ENCODE measurements at places on chromosomes 3 and 15. TPM values are rescaled to one million over a fixed set of nuclear protein-coding genes. Genes with fewer than 3 reads are reported as not detected.
A peak's percentile ranks its signal among the peaks of the same experiment; 100 is the strongest.

Gene CACNA2D2
- total RNA-seq: 3.3 TPM

DNA sequence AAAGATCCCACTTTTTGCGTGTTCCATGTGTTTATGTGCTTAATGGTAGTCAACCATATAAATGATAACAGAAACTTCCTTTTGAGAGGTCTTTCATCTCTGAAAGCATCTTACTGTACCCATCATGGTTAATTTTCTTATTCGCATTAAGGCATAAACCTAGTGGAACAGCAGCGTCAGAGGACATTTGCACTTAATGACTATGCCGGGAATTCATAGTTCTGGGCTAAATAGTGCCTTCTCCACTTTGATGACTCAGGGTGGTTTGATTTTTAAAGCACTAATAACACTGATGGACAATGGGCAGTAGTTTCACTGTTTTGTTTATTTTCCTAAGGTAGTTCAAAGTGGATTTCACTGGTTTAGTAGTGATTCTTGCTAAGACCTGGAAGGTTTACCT, 455.3 kb downstream of the DIPK2A start:
- DNase-seq: no peak
- no peak overlapping the region for H3K4me3 ChIP-seq
- H3K4me1 ChIP-seq: no peaks in the 10 kb centered on the region
- H3K27ac ChIP-seq: no peak overlapping the region
- H3K36me3 ChIP-seq: no peaks in the 10 kb centered on the region

Gene GPR62
- total RNA-seq: not detected

Gene PLA2G4D
- 0.27 TPM for total RNA-seq

- no peaks in the 10 kb centered on the region for H3K4me1 ChIP-seq
- DNase-seq: no peak
- H3K27ac ChIP-seq: no peak overlapping the region
- H3K27me3 ChIP-seq: no peaks in the 10 kb centered on the region
- no peaks in the 10 kb centered on the region for H3K36me3 ChIP-seq
These were observed 28.3 kb downstream of the APBA2 start for GRCh38 chr15:28914046-28914445.

Gene FYCO1
- total RNA-seq: 30.8 TPM

Gene CLDN16
- not detected for total RNA-seq

- no peaks in the 10 kb centered on the region for H3K27me3 ChIP-seq
- peak overlapping the region; percentile 76 for H3K27ac ChIP-seq
- peak; percentile 35 for DNase-seq
- peaks cover 6% of the 10 kb centered on the region for H3K4me1 ChIP-seq
These were observed 31.6 kb upstream of the PCSK6 start for GRCh38 chr15:101521069-101521468.

Gene GCNT3
- total RNA-seq: 261 TPM

DNA sequence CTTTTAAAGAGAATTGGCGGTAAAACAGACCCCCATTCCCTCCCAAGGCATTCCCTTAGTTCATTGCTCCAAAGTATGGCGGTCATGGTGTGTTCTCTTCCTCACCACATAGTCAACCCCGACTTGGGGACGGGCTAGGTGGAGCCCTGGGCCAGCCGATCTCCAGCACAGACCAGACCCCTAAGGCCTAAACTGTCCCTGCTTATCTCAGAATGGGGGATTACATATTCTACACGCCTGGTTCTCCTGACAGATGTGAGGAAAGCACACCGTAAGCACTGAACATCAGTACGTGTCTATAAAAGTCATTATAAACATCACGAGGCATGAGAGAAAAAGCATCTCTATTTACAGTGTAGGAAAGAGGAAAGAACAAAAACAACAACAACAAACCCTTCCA, 244.5 kb upstream of the STT3B start:
- no peak for DNase-seq
- H3K27ac ChIP-seq: no peak overlapping the region
- H3K27me3 ChIP-seq: no peaks in the 10 kb centered on the region
- no peaks in the 10 kb centered on the region for H3K36me3 ChIP-seq
- no peak overlapping the region for H3K4me3 ChIP-seq

- H3K36me3 ChIP-seq: no peaks in the 10 kb centered on the region
- no peak for DNase-seq
- H3K4me1 ChIP-seq: no peaks in the 10 kb centered on the region
- no peak overlapping the region for H3K27ac ChIP-seq
- H3K27me3 ChIP-seq: no peaks in the 10 kb centered on the region
These were observed 124.2 kb downstream of the TFG start for GRCh38 chr3:100833483-100833882.

DNA sequence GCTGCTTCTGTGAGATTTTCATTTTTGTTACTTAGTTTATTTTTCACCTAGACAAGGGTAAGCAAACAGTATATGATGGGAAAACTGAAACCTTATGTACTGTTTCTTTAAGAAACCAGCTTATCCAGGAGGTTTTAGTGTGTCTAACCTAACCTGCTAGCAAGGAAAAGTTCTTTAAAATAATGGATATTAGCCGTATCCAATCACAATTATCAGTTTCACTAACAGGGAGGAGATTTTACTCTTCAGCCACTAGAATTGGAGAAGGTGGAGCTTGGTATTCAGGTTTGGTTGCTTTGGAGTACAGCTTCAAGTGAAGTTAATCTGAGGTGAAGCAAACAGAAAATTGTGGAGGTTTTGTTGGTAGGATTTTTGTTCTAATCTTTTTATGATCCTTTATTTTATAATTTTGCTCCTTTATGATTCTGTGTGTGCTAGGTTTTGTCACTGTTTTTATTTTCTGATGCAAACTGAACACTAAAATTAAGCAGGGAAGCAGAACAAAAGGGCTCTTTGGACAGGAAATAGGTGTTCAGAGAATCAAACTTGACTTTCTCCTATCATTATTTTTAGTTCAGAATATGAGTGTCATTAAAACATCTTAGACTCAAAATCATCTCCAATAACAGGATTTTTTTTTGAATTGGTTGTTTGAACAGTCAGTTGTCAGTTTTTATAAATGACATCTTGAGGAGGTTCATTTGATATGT, 13.0 kb downstream of the ZFAND6 start:
- H3K4me3 ChIP-seq: peak overlapping the region; percentile 15
- peaks cover 3% of the 10 kb centered on the region for H3K4me1 ChIP-seq
- no peaks in the 10 kb centered on the region for H3K27me3 ChIP-seq
- no peaks in the 10 kb centered on the region for H3K36me3 ChIP-seq

DNA sequence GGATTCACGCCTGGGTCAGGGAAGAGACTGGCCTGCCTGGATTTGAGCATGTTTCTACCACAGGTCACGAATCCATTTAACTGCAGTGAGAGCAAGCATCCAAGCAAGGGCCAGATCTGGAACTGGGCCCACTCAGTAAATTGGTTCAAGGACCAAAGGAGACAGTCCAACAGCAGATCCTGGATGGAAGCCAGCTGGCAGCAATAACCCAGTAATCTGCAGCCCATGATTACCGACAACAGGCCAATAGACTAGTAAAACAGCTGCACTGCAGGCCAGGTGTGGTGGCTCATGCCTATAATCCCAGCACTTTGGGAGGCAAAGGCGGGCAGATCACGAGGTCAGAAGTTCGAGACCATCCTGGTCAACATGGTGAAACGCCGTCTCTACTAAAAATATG, 11.8 kb downstream of the SAMD7 start:
- no peaks in the 10 kb centered on the region for H3K27me3 ChIP-seq
- H3K4me1 ChIP-seq: no peaks in the 10 kb centered on the region
- H3K36me3 ChIP-seq: no peaks in the 10 kb centered on the region
- peak; percentile 89 for DNase-seq
- H3K4me3 ChIP-seq: no peak overlapping the region
- H3K27ac ChIP-seq: no peak overlapping the region

DNA sequence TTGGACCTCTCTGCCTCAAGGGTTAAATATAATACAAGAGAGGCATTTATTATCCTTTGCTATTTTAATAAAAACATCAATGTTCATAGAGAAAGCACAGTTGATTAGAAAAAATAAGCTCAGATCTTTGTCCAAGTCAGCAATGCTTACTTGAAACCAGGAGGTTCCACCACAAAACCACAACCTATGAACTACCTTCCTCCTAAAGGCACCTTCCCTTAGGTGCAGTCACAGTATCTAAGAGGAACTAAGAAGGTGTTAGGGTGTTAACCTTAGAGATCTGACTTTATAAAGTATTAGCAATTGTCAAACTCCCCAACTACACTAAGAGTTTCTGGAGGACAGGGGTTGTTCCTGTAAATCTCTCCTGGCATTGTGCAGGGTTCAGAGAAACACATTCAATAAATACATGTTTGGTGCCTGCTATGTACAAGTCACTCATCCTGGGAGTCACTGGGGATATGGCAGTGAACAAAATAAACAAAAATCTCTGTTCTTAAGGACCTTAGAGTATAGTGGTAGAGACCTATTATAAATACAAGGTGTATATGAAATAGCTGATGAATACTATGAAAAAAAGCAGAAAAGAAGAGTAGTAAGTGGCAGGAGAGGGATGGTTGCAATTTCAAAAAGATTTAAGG, 208.6 kb downstream of the NFKBIZ start:
- no peak for DNase-seq
- no peak overlapping the region for H3K27ac ChIP-seq
- H3K36me3 ChIP-seq: no peaks in the 10 kb centered on the region
- no peaks in the 10 kb centered on the region for H3K4me1 ChIP-seq
- H3K27me3 ChIP-seq: no peaks in the 10 kb centered on the region

DNA sequence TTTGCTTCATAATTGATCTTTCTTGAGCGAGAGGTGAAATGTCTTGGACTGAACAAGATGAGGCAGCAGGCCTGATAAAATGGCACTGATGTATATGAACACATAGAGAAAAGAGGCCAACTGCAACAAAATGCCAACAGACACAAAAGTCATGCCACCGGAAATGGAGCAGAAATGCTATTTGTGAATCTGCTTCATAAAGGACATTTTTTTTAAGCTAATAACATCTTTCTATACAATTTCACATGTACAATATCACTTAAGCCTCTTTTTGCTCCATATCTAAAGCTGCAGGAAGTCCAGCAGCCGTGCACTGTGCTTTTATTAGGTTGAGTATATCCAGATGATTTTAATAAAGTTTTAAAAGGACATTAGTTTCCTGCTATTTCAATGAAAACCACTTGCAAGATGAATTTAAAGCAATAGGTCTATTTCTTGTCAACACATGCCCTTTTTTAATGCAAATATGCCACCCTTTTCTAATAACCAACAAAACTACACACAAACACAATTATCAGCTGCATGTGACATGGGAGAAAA, 169.2 kb upstream of the ADAMTS9 start:
- H3K4me1 ChIP-seq: no peaks in the 10 kb centered on the region
- no peak overlapping the region for H3K27ac ChIP-seq
- no peaks in the 10 kb centered on the region for H3K27me3 ChIP-seq

GRCh38 chr15:89383365-89384175, 48.9 kb upstream of the POLG start:
- H3K4me3 ChIP-seq: no peak overlapping the region
- no peak overlapping the region for H3K27ac ChIP-seq
- DNase-seq: peak; percentile 34
- H3K4me1 ChIP-seq: no peaks in the 10 kb centered on the region
- peaks cover 18% of the 10 kb centered on the region for H3K27me3 ChIP-seq

DNA sequence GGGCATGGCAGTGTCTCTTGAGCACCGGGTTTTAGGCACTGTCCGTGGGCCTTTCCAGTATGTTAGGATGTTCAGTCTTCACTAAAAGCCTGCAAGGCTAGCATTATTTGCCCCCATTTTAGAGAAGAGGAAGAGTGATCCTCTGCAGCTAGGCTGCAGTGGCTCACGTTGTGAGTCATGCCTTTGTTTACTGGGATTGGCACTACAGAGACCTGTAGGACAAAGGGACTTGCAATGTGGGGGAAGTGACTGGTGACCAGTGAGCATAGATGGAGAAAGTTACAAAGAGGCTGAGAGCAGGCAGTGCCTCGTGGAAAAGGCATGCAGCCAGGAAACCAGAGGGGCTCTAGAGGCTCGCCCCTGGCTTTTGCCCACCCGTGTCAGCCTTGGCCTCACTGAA, 26.8 kb upstream of the CPNE9 start:
- peaks cover 39% of the 10 kb centered on the region for H3K36me3 ChIP-seq
- H3K4me1 ChIP-seq: no peaks in the 10 kb centered on the region
- DNase-seq: no peak
- no peak overlapping the region for H3K4me3 ChIP-seq

DNA sequence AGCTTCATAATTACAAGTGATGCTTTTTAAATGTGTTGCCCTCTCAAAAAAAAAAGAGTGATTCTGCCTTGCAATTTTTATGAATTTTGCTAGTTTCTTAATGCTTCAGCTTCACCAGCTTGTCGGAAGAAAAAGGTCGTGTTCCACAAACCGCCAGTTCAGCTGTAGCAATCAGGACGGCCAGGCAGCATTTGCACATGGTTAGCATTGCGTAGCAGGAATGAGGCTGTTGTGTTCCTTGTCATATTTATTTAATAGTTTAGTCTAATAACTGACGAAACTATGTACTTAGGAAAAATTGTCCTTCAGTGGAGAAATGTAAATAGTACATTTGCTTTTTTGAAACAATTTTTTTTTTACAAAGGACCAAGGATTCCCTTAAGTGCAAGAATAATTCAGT, 64.9 kb upstream of the SELENOK start:
- H3K36me3 ChIP-seq: no peaks in the 10 kb centered on the region
- no peak for DNase-seq
- H3K4me1 ChIP-seq: no peaks in the 10 kb centered on the region
- no peak overlapping the region for H3K27ac ChIP-seq
- no peak overlapping the region for H3K4me3 ChIP-seq

Gene GLDN
- 3.7 TPM for total RNA-seq

DNA sequence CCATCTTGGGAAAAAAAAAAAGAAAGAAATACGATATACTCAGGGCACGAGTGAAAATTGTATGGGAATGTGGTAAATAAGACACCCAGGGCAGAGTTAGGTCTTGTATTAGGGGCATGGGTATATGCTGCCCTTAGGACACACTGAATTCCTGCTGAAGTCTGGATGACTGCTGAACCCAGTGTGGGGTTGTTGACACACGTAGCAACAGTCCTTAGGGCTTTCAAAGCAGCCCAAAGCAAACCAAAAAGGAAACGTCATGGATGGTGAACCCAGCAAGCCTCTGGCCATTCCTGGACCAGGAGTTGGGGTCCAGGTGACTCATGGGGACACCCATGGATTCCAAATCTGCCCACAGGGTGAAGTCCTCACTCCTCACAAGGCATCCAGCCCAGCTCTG, 27.1 kb upstream of the SEMA3F start:
- H3K36me3 ChIP-seq: no peaks in the 10 kb centered on the region
- no peaks in the 10 kb centered on the region for H3K4me1 ChIP-seq
- no peaks in the 10 kb centered on the region for H3K27me3 ChIP-seq
- no peak overlapping the region for H3K27ac ChIP-seq

- peak; percentile 85 for DNase-seq
- H3K27ac ChIP-seq: peak overlapping the region; percentile 50
- no peaks in the 10 kb centered on the region for H3K27me3 ChIP-seq
- H3K4me1 ChIP-seq: peaks cover 5% of the 10 kb centered on the region
- no peaks in the 10 kb centered on the region for H3K36me3 ChIP-seq
These were observed 589 bp downstream of the NEIL1 start for GRCh38 chr15:75347222-75348033.

GRCh38 chr3:142098964-142099363, 50.4 kb downstream of the TFDP2 start:
- H3K27me3 ChIP-seq: no peaks in the 10 kb centered on the region
- no peaks in the 10 kb centered on the region for H3K4me1 ChIP-seq
- no peaks in the 10 kb centered on the region for H3K36me3 ChIP-seq
- no peak for DNase-seq
